IMR-90 (cell line): ENCODE measurements at places on chromosomes 13 and 19. TPM values are rescaled to one million over a fixed set of nuclear protein-coding genes. Genes with fewer than 3 reads are reported as not detected.

DNA sequence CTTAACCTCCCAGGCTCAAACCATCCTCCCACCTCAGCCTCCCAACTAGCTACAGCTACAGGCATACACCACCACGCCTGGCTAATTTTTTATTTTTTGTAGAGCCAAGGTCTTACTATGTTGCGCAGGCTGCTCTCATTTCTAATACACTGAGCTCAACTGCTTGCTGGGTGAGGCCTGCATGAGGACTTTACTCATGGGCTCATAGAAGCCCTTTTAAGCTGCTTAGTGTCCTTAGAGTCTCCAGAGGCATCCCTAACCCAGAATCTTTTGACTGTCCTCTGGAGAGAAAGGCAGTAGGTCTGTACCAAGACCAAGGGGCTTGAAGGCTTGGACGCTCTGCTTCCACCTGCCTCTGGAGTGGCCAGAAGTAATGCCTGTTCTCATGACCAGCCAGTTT, 141.6 kb downstream of the TM9SF2 start:
- no peak overlapping the region for H3K4me3 ChIP-seq
- no peak for DNase-seq
- H3K4me1 ChIP-seq: no peaks in the 10 kb centered on the region
- no peak overlapping the region for H3K27ac ChIP-seq
- peaks cover 9% of the 10 kb centered on the region for H3K27me3 ChIP-seq

DNA sequence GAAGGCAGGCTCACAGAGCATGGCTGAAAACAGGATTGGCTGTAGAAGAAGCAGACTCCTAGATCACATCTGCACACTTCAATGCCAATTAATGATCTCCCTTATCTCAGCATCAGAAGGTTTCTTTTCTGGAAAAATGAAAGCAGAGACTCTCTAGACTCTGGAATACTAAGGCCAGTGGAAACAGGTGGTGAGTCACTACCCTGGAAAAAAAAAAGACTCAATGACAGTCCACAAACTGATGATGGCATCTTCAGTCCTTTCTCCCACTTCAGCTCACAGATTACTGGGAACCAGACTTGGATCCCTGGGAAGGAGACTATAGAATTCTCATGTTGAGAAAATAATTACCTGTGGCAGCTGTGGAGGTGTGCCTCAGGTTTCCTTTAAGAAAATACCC, 47.5 kb upstream of the MBNL2 start:
- H3K4me3 ChIP-seq: no peak overlapping the region
- H3K36me3 ChIP-seq: no peaks in the 10 kb centered on the region
- no peak for DNase-seq
- no peak overlapping the region for H3K27ac ChIP-seq
- no peaks in the 10 kb centered on the region for H3K4me1 ChIP-seq

- H3K27me3 ChIP-seq: no peaks in the 10 kb centered on the region
- no peak overlapping the region for H3K27ac ChIP-seq
- peaks cover 4% of the 10 kb centered on the region for H3K36me3 ChIP-seq
- no peak overlapping the region for H3K4me3 ChIP-seq
- H3K4me1 ChIP-seq: peaks cover 4% of the 10 kb centered on the region; the same call in 1 of the 2 replicates
- no peak for DNase-seq
Measured at GRCh38 chr13:79382545-79383275, 23.3 kb downstream of the RBM26 start.

- H3K27me3 ChIP-seq: no peaks in the 10 kb centered on the region; the same call in 1 of the 2 replicates
- H3K4me1 ChIP-seq: no peaks in the 10 kb centered on the region
- no peaks in the 10 kb centered on the region for H3K36me3 ChIP-seq
- H3K4me3 ChIP-seq: no peak overlapping the region
- H3K27ac ChIP-seq: no peak overlapping the region
- DNase-seq: peak; percentile 94
Measured at GRCh38 chr13:35953537-35954206, 177.5 kb downstream of the DCLK1 start.

GRCh38 chr13:46476174-46476573, 76.8 kb upstream of the LRCH1 start:
- H3K27ac ChIP-seq: no peak overlapping the region
- H3K36me3 ChIP-seq: no peaks in the 10 kb centered on the region
- no peak for DNase-seq

DNA sequence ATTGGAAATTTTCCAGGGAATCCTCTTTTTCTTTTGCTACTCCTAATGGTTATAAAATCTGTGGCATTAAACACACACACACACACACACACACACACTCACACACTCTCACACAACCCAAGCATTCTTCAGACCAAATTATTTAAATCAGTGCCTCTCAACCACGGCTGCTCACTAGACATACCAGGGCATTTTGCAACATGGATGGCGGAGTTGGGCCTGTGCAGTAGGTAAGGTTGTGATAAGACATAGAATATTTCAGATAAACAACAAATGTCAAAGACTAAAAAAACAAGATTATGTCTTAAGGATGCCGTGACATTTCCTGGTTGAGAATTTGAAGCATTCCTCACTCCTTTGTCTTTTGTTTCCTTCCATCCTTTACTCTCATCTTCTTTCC, 443.1 kb downstream of the MYO16 start:
- peaks cover 9% of the 10 kb centered on the region for H3K27me3 ChIP-seq
- no peaks in the 10 kb centered on the region for H3K36me3 ChIP-seq
- DNase-seq: no peak
- H3K27ac ChIP-seq: no peak overlapping the region

DNA sequence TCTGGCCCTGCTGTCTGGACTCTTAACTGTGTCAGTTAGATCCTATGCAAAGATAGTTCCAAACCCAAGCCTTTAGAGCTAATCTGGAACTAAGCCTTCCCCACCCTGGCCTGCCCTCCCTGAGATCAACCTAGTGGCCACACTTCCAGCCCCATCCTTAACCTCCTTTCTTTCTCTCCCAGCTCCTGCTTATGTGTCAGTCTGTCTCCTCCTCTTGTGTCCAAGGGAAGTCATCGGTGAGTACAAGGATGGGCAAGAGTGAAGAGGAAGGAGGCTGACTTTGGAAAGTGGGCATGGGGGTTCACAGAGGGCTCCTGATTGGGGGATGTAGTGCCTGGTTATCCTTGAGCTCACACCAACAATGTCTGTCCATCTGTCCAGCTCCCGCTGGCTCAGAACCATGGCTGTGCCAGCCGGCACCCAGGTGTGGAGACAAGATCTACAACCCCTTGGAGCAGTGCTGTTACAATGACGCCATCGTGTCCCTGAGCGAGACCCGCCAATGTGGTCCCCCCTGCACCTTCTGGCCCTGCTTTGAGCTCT, 12.3 kb downstream of the IGFL2 start:
- no peak overlapping the region for H3K4me3 ChIP-seq
- H3K27me3 ChIP-seq: peaks cover 32% of the 10 kb centered on the region
- H3K27ac ChIP-seq: no peak overlapping the region
- no peaks in the 10 kb centered on the region for H3K36me3 ChIP-seq

Gene CPB2
- total RNA-seq: not detected in 2 replicates

Gene UPF3A
- total RNA-seq: 11.7 and 17.5 TPM in 2 replicates

Gene TRPC4
- 5.2 and 5.3 TPM in 2 replicates for total RNA-seq

Gene FAM124A
- total RNA-seq: not detected in 2 replicates

Gene SELENOV
- total RNA-seq: not detected in 2 replicates

Gene C19orf33
- 1.4 TPM in 1 of 2 replicates, not detected in the other for total RNA-seq
